ENCODE measurements at places on chromosomes 16 and 17.

DNA sequence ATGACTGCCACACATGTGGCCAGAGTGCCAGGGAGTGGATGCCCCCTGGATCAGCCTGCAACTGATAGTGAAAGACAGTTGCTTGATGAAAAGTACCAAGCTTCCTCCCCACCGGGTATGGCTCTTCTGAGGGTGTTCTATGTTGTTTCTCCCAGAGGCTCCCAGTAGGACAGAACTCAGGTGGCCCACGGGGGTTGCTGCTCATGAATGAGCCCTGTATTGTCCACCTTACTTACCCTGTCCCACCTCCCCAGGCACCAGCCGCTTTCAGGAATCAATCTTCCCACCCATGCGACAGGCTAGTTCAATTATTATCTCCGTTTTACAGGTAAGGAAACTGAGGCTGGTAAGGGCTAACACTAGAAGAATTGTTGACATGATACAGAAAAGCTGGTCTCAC lies 34.9 kb upstream of the RGS9 start:
- DNase-seq: no peak

DNA sequence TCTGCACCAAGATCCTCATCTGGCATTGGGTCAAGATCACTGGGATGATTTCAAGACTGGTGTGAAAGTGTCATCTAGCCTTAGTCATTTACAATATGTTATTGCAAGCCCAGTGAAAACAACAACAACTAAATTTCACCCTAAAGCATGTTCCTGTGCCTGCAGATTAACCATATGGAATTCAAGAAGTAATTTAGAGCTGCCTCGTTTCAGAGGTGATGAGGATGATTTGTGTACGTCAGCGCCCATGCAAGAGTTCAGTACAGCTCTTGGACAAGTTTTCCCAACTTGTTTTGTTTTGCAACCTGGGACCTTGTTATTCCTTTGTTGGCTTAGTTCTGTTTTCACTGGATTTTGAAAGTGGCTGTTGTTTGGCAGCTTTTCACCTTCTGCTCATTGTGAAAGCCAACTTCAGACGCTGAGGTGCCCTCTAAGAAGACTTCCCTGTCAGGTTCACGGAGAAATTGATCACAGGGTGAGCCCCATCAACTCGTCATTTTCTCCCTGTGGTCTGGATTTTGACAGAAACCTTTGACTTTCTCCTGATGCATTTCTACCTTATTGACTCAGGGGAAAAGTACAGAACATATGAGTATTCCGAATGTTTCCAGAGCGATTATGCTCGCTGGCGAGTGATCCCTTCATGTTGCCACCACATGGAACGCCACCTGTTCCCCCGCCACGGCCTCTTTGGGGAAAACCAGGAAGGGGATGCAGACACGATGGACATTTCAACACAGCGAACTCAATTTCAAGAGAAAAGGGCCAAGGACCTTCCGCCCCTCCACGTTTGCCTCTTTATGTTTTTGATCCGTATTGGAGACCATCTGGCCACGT lies 85.6 kb downstream of the FOXL1 start:
- no peak for DNase-seq

DNA sequence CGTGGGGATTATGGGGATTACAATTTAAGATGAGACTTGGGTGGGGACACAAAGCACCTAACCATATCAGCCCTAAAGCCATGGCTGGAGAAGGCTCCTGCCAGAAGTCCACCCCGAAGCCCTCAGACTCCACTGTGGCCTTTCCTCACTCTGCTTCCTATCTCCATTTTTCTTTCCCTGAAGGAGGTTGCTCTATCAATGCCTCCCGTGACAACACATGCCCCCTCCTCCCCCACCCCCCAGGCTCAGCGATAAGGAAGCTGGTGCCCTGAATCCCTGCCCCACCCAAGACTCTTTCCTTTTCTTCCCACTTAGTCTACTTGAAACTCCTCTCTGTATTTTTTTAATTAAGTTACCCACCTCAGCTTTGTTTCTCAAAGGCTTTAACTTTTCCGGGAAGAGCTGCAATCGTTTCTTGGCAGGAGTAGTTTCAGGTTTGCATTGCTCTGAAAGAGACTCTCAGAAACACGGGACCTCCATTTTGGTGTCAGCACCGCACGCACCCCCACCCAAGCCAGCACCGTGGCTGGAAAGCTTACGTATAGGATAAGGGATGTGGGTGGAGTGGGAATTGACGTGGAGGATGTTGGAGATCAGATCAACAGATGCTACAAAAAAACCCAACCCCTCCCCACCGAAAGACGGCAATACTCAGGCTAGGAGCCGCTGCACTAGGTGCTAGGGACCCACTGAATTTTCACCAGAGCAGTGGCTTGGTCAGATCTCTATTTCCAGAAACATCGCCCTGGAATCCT lies 15.2 kb upstream of the CA4 start:
- no peak for DNase-seq

- DNase-seq: no peak
Measured at GRCh38 chr16:47276522-47276921, 132.8 kb upstream of the NETO2 start.

DNA sequence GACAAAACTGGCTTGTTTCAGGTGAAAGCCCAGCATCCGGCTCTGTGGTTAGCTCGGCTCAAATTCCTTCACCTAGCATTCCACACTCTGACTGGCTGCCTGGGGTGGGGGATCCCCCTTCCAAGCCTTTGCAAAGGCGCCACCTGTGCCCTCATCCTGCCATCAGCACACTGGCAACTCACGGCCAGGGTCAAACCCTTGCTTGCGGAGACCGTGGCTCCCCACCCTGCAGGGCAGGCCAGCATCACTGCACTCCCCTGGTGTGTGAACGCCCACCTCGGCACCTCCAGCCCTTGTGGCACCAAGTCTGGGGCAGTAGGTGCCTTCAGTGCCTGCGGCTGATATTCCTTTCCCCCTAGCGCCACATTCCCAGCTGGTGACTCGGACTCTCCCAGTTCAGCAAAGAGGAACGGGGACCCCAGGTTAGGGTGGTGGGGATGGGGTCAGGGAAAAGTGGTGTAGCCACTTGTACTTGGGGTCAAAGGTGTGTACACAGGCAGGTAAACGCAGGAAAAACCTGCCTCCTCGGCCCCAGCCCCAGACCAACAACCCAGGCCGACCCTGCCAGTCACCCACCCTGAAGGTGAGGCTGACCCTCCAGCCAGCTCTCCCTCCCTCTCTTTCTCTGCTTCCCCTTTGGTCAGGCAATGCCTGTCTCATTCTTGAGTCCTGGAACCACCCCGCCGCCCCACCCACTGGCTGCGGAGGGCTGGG lies 1.1 kb downstream of the FLII start:
- DNase-seq: peak; percentile 68

DNA sequence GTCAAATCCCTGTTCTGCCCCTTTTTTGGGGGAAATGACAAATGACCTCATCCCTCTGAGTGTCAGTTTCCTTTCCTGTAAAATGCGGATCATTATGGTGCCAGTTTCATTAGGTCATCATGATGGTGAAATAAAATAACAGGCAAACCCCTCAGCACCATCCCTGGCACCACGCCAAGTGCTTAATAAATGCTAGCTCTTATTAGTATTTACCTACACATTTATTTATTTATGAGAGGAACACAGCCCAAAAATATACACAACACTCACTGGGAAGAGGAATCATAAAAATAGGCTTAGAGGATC lies 28.6 kb upstream of the GPRC5B start:
- DNase-seq: no peak

DNA sequence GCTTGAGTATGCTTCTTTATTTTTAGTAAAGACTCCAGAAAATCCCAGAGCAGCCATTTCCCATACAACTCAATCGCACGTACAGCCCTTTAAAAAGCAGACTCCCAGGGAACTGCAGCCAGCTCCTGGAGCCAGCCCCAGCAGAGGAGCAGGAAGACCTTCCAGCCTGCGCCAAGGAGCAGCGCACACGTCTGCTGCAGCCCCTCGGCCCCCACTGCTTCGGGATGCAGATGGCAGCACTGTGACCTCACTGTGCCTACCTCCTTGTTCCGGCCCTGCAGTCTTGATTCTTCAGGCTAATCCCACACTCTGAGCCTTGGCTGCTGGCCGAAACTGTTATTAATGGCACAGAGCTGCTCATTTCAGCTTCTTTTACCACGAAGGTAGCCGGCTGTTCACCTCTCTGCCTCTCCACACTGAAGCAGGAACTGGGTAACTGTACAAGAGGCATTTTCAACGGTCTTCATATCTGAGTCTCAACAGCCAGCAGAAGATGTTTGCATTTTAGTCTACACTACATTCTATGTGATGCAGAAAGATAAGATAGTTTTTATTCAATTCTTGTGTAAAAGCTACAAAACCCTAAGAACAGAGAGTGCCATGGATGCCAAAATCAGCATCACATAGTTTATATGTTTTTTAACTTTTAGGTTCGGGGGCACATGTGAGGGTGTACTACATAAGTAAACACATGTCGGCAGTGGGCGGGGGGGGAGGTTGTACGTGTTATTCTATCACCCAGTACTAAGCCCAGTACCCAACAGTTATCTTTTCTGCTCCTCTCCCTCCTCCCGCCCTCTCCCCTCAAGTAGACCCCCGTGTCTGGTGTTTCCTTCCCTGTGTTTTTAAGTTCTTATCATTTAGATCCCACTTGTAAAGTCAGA lies 130.9 kb downstream of the ANKRD11 start:
- DNase-seq: no peak

DNA sequence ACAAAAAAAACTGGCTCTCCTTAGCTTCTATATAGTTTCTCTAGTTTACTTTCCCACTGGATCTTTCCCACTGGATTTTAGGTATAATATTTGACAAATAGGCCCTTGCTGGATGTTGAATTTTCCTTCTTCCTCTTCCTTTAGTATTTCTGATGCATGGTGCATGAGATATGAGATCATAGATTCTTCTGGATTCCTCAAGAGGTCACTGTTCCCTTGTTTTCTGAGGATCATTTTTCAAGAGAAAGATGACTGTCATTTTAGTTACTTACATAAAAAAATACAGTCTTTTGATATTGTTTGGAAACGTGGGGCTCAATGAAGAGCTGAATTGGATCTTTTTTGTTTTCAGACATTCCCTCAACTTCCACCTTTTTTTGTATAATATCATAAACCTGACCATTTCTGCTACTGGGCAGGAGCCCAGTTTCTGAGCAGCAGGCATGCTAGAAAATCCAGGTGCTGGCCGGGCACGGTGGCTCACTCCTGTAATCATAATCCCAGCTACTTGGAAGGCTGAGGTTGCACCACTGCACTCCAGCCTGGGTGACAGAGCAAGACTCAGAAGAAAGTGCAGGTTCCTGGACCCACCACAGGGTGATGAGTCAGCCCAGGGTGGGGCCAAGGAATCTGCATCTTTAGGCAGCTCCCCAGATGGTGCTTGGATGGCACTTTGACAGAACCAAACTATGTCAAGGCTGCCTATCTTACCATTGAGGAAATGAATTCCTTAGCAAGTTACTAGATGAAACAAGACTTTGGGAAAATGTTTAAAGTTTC lies 70.3 kb downstream of the SDR42E1 start:
- peak; percentile 63 for DNase-seq

GRCh38 chr17:55264278-55264644 lies 499 bp upstream of the HLF start:
- no peak for DNase-seq

DNA sequence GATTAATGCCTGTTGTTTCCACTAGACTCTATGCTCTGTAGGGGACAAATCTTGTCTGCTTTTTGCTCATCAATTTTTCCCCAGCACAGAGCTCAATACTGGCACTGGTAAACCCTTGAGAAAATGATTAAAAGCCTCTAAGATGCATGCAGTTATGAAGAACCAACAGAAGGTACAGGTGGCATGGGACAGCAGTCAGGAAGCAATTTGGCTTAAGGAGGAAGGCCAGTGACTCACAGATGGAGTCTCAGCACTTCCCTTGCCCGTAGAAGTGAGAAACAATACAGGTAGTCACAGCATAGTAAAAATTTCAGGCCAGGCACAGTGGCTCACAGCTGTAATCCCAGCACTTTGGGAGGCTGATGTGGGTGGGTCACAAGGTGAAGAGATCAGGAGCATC lies 504.7 kb upstream of the RBFOX1 start:
- DNase-seq: no peak

GRCh38 chr16:64589836-64590235 lies 532.0 kb downstream of the CDH11 start:
- DNase-seq: no peak

DNA sequence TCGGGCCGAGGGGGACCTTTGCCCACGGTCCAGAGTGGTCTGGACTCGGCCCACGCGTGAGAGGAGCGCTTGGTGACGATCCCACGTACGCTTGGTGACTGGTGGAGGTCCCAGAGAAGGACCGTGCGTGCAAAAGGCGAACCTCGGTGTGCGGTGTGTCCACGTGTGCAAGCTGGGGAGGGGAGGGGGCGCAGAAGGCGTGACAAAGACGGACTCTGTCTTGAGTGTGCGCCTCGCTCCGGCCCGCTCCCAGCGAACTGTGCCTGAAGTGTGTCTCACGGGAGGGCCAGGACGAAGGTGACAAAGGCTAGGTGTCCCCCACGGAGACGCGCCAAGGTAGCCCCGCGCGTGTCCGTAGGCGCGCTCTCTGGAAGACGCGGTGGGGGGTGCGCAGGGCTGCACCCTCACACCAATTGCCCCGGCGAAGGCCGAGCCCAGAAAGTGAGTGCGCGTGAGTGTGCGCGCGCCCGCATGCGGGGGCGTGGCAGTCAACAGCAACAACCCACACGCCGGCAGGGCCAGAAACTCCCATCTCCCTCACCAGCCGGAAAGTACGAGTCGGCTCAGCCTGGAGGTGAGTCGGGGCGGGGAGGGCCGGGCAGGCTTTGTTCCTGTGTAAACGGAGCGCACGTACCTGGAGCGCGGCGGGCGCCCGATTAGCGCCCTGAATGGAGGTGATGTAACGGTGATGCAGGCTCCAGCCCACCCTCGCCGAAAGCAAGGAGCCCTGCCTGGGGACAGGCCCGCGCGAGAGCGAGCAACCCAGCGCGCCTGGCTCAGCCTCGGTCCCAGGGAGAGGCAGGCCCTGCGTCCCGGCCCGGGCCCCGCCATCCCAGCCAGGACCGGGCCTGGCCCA lies at the start of gene GPRC5C:
Gene GPRC5C, plus strand, starts transcription at position 521 of the 856 bp plus-strand sequence. CDS start 7,689 bp downstream, outside the sequence.
- peak; percentile 90 for DNase-seq
